NCI-H2227 treated with DMSO at 0.1 percent for 48 hours (cell line): ENCODE measurements at places on chromosomes 3 and 15.

DNA sequence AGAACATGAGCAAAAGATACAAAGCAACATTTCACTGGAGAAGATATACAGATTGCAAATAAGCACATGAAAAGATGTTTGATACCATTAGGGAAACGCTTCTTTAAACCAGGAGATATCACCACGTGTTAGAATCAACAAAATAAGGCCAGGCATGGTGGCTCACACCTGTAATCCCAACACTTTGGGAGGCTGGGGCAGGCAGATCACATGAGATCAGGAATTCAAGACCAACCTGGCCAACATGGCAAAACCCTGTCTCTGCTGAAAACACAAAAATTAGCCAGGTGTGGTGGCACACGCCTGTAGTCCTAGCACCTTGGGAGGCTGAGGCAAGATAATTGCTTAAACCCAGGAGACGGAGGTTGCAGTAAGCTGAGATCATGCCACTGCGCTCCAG lies 20.5 kb upstream of the MUC20 start:
- no peak for DNase-seq

DNA sequence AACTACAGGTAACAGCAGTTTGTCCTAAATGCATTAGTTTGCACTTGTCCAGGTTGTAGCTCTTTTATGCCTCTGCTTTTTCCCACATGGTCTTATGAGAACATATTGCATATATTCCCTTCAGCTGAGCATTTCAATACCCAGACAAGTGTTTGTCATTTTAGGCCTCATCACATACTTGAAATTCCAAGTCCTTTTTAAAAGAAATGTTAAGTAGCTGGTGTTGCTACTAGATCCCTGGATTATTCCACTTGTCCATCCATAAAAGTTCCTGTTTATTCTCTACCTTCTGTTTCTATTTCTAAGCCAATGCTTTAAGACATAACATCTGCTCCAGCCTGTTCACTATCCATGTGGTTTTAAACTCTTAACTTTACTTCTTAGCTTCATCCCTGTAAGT lies 128.4 kb downstream of the NECTIN3 start:
- DNase-seq = no peak

- DNase-seq = no peak
Measured at GRCh38 chr3:175357758-175358157, 498.6 kb downstream of the NAALADL2 start.

DNA sequence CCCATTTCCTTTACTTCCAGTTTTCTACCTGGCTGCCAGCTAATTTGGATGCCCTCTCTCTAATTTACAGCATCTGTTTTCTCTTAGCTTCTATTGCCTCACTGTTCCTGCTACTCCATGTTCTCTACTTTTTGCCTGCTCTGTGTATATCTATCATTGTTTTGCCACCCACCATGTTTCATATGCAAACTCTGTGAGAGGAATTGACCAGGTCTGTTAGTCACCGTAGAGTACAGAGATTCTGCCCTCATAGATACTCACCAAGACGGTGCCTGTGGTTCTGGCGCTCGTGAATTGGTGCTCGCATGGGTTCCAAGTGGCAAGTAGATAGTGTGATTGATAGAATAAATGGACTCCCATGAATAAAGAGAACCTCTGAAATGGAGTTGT lies 288.8 kb downstream of the CNTN6 start:
- DNase-seq = no peak

- no peak for DNase-seq
Measured at GRCh38 chr3:25749031-25749581, 34.1 kb downstream of the NGLY1 start.
